ENCODE measurements at places on chromosomes 4 and X. TPM values are rescaled to one million over a fixed set of nuclear protein-coding genes. Genes with fewer than 3 reads are reported as not detected.

Gene TMEM47
- total RNA-seq: 24.2 TPM

Gene KIT
- 13.9 TPM for total RNA-seq

Gene PABPC4L
- total RNA-seq: 0.38 TPM

Gene ARL9
- under 0.01 TPM for total RNA-seq

Gene RHOXF2B
- total RNA-seq: not detected

Gene SLC25A14
- total RNA-seq: 10.4 TPM

Gene TCEAL5
- total RNA-seq: not detected

Gene RAB33A
- total RNA-seq: 1.2 TPM

Gene GPM6B
- 2.4 TPM for total RNA-seq

Gene ZFYVE28
- 4.0 TPM for total RNA-seq

Gene PABPC5
- 0.45 TPM for total RNA-seq

Gene HDAC8
- 30.8 TPM for total RNA-seq

Gene PRKG2
- total RNA-seq: 0.09 TPM

Gene EOLA2
- 22.8 TPM for total RNA-seq

Gene TRIM75
- not detected for total RNA-seq

Gene ABCE1
- 142 TPM for total RNA-seq

Gene WAS
- 0.09 TPM for total RNA-seq

Gene PASD1
- total RNA-seq: not detected

Gene GLUD2
- 1.2 TPM for total RNA-seq

Gene CABS1
- total RNA-seq: not detected

Gene CASP6
- total RNA-seq: 56.1 TPM

Gene ADD1
- 143 TPM for total RNA-seq

Gene IBSP
- total RNA-seq: not detected

Gene STPG2
- 0.09 TPM for total RNA-seq

Gene PQBP1
- 121 TPM for total RNA-seq

Gene GPRIN3
- 3.2 TPM for total RNA-seq

Gene SAGE1
- not detected for total RNA-seq

Gene SHROOM3
- total RNA-seq: 5.5 TPM

Gene CYTL1
- total RNA-seq: 30.6 TPM

Gene SPATA4
- total RNA-seq: 0.09 TPM

Gene MAGEB6B
- not detected for total RNA-seq

Gene SPATA18
- total RNA-seq: 9.5 TPM

Gene FDCSP
- not detected for total RNA-seq

Gene RBMXL3
- total RNA-seq: not detected

Gene CSN1S1
- not detected for total RNA-seq
